Fibroblast of the conjunctiva (primary cell): ENCODE measurements at places on chromosomes 7 and 10.

DNA sequence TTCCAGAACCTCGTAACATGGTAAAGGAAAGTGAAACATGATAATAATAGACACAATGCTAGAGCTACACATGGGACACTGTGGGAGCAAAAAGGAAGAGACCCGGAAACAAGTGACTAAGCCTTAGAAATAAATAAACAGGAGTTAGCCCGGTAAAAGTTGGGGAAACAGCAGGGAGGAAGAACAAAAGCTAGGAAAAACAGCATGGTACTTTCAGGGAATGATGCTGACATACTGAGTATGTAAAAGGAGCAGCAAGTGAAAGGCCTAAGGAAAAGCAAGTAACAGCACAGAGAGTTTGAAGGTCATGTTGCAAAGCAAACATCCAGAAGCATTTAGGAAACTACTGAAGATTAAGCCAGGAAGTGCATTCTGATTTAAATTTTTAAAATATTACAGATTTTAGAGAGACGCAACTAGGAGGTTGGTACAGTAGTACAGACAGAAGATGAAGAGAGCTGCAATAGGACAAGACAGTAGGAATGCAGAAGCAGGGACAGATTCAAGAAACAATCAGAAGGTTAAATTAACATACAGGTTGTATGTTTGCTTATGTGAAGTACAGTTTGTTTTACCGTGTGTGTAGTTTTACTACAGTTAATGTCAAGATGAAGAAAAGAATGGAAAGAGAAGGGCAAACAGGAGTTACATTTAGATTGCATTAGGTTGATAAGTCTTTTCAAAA, 63.7 kb downstream of the ARHGAP12 start:
- DNase-seq: no peak

- no peak for DNase-seq
Measured at GRCh38 chr7:8436965-8437364, 3.6 kb downstream of the NXPH1 start.

DNA sequence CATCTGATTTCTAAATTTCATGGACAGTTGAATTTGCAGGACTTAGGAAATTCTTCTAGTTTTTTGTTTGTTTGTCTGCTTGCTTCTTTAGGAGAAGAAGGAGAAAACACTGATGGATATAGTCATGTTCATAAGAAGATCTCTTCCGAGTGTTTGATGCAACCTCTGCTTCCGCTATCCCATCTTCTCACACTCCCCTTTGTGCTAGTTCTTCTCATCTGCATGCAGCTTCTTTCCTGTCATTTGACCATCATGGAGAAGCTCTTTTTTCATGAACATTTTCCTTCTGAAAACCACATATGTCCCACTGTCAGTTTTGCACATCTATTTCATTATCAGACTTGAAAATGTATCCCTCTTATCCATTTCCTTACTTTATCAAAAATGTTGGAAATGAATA, 346.9 kb upstream of the PRKCQ start:
- no peak for DNase-seq

- DNase-seq: no peak
Measured at GRCh38 chr10:47257396-47258120, 42.4 kb upstream of the GDF10 start.

GRCh38 chr10:117534321-117535297, 7.9 kb upstream of the EMX2 start:
- no peak for DNase-seq

GRCh38 chr7:131900785-131901287, 344.4 kb upstream of the PODXL start:
- no peak for DNase-seq

DNA sequence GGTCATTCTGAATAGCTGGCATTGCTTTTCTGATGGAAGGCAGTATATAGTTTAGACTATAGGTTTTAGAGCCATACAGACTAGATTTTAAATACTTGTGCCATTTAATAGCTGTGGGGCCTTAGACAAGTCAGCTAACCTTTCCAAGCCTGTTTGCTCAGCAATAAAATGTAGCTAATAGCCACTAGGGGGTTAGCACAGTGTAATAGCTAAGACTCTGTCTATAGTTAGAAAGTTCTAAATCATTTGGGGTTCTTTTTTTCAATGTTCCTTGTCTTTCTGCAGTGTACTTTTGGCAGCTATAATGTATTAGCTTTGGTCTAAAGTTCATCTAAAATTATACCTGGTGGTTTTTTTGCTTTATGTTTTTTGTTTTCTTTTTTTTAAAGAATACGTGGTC, 7.5 kb upstream of the KIFBP start:
- no peak for DNase-seq
